ENCODE measurements at places on chromosomes 7 and 10.

- DNase-seq: peak; percentile 20
Measured at GRCh38 chr7:157612664-157613561, 276.1 kb downstream of the DNAJB6 start.

DNA sequence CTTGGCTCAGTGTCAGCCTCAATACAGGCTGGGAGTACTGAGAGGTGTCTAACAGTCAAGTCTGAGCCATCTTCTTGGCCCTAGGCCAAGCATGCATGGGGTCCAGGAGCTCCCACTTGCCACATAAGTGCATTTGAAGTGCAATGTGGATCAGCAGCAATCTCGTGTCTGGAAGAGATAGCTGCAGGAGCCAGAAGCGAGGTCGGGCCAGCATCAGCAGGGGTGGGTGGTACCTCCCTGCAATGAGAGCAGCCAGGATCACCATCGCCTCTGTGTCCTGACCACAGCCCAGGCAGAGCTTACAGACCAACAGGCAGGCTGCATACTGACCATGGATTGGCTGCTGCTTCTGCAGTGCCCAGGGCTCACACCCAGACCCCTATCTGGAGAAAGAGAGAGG is 83.0 kb upstream of the CXCL12 start:
- no peak for DNase-seq

DNA sequence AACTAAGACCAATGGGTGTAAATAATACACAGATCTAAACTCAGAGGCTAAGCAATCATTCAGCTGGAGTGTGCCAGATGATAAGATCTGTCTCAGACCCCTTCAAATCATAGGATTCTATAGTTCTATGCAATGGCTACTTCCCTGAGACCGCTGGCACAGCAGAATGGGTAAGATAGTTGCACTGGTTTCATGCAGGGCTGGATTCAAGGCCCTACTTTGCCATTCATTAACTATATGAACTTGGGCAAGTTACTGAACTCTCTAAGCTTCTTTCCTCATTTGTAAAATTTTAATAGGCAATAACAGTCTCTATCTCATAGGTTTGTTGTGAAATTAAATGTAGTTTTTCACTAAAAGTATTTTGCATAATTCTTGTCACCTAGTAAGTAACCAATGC is 62.0 kb downstream of the TFEC start:
- no peak for DNase-seq

DNA sequence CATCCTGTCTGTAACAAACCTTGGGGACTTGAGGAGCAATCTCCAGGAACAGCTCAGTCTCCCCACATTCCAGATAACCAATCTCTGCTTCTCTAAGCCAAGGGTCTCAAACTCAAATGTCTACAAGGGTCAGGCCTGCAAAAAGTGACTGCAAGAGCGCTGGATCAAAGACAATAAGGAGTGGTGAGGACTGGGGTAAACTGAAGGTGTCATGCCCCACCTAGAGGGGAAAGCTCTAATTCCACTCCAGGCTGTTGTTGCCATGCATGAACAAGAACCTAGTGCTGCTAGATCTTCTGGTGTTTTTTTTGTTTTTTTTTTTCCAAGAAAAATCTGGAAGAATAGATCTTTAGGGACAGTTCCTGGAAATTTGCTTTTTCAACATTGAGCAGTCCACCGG is 117.9 kb upstream of the MACROH2A2 start:
- DNase-seq: no peak

DNA sequence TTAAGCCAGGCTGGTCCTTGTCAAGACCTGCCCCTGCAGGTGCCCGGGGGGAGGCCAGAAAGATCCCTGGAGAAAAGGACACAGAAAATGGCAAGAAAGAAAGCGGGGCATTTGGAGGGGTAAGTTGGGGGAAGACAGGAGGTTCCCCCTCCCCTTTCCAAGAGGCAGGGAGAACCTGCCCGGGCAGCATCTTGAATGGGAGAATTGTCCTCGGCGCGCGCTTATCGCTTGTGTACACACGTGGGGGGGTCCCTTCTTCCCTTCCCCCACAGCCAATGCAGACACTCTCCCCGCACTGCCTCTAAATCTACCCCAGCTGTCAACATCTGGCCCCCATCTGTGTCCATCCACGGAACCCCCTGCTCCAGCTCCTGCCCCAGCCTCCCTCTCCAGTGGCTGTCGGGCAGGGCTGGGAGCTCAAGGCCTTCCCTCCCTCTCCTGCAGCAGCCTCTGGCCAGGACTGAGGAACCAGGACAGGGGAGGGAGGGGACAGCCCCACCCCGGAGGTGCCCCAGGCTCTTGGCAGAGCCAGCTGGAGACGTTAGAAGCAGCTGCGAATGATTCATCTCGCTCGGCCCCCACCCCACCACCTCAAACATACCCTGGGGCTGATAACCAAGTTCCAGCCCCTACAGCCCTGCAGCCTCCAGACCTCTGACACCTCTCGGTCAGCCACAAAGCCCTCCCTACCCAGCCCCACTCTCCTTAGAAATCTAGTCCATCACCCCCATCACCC is 25.3 kb downstream of the EPHB4 start:
- no peak for DNase-seq

- no peak for DNase-seq
Measured at GRCh38 chr7:75870557-75871161, 8.2 kb upstream of the RHBDD2 start.

DNA sequence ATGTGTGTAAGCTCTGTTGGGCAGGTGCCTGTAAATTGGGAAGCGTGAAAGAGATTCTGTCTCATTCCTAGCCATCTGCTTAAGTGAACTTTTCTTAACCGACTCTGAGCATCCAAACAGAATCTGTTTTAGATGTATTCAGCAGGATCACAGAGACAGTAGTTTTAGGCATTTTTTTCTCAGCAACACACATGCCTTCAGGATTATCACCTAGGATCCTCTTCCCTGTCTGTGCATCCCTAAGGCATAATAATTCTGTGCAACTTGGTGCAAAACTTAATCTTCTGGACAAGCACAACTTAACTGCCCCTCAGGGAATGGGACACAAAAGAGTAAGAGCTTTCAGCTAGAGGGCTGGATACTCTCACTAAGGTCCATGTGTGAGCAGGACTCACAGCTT is 284.8 kb downstream of the C7orf25 start:
- no peak for DNase-seq

GRCh38 chr7:4725014-4725849 is 43.1 kb downstream of the FOXK1 start:
- DNase-seq: peak; percentile 41

Measured in activated CD8-positive, alpha-beta memory T cell treated with anti-CD3 and anti-CD28 coated beads for 48 hours (primary cell).